A172 (cell line): ENCODE measurements at places on chromosomes 4 and X. TPM values are rescaled to one million over a fixed set of nuclear protein-coding genes. Genes with fewer than 3 reads are reported as not detected.
A peak's percentile ranks its signal among the peaks of the same experiment; 100 is the strongest.

DNA sequence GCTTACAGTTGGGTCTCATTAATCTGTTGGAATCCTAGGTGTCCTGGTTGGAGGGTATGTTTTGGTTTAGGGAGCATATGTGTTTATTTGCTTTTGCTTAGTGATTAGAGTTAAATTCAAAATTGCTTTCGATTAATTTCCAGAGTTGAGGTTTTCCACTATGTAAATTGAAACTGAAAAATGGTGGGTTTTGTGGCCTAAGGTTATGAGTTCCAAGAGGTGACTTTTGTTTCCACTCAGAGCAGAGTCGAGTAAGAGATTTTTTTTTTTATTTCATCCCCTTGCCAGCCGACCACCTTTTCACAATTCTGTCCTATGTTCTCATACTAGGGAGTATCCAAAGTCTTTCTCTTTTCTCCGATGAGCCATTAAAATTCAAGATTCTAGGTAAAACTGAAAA lies 66.9 kb downstream of the GRIA2 start:
- no peak for DNase-seq

DNA sequence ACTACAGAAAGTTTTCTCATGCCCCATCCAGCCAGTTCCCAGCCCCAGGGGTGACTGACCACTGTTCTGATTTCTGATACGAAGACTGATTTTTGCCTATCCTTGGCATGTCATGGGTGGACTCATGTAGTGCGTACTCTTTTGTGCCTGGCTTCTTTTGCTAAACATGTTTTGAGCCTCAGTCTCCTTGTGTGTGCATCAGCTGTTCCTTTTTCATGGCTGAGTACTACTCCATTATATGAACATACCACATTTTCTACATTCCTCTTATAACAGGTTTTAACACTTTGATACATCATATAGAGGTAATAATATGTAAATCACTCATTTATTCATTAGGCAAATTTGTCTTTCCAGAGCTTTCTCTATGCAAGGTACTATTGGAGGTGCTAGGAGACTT lies 126.7 kb downstream of the ANAPC4 start:
- DNase-seq, result no peak

The L1CAM gene
- total RNA-seq, result 77.7 and 94.0 TPM in 2 replicates

GRCh38 chr4:185265942-185266341 lies 56.5 kb downstream of the SNX25 start:
- peak; percentile 71 for DNase-seq

The MSANTD1 gene
- total RNA-seq, result 0.55 TPM in 1 of 2 replicates, not detected in the other

The SPANXC gene
- total RNA-seq, result not detected in 2 replicates

GRCh38 chr4:121164291-121164690 lies at the start of gene TNIP3:
TSS of gene TNIP3 (minus strand) at chr4:121164321. CDS start at chr4:121164125, 196 bp downstream.
- DNase-seq, result peak; percentile 57

DNA sequence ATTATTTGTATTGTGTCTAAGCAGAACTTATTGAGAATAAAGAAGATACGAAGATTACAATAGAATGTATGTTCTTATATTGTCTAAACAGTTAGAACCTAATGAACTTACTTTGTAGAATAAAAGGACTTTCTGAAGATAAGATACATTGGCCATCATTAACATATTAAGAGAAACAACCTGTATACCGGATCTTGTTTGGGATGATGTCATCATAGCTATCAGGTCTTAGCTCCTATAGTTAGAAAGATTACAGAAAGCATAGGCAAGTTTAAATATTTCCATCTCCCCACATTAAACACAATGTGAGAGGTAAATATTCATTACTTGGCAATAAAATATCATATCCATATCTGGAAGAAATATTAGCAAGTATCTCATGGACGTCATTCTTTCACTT lies 282.3 kb downstream of the PACRGL start:
- DNase-seq, result no peak

DNA sequence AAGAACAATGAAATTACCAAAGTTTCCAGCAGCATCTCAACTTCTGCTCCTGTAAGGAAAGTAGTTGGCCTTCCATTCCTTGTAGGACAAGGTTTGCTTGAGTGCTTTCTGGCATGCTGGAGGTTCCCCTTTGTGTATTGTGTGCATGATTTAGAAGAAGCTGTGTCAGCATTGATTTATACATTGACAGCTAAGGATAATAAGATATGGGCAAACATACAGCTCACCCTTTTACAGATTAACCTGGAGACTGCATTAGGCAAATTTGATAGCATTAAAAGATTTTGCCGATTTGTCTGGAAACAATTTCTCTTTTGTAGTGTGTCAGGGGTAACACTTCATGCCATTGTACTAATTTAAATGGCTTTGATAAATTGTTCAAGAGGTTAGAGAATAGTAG lies 221.8 kb upstream of the PACRGL start:
- no peak for DNase-seq

The PF4V1 gene
- not detected in 2 replicates for total RNA-seq

DNA sequence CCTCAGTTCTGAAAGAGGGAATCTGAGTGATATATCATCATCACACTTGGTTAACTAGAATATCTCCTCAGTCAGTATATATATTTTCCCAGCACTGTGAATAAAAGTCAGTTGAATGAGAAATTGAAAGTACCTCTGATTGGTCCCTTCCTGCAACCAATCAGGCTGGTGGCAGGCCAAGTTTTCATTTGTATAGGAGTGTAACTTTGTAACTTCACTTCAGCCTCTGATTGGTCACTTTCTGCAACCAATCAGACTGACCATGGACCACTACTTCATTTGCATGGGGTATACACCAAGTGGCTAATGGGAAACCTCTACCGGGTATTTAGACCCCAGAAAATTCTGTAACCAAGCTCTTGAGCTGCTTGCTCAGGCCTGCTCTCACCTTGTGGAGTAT lies 2.0 kb upstream of the PGK1 start:
- no peak for DNase-seq

DNA sequence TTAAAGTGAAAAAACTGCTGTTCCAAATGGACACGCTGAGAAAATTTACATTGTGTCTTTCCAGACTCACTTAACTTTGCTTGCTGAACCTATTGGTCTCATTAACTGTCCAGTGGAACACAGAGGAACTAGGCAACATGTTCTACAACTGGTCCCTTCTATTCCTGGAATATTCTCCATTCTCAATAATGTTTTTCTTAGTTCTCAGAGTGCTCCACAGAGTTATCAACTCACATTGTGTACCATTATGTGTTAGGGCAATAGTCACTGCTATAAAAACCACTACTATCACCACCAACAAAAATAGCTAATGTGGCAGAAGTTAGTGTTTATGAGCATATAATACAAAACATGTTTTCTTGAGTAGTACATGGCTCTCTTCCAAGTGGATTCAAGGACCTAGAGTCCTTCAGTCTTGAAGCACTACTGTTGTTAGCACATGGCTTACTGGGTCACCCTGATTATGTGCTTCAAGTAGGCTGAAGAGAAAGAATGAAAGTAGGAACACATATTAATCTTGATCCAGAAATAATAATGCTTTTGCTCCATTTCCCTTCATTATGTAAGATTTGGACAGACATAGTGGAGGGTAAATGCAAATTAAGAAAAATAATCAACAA lies 865.3 kb upstream of the HS3ST1 start:
- DNase-seq, result no peak

GRCh38 chrX:77277911-77278310 lies 169.3 kb upstream of the FGF16 start:
- no peak for DNase-seq

The FRYL gene
- 25.8 and 30.0 TPM in 2 replicates for total RNA-seq

DNA sequence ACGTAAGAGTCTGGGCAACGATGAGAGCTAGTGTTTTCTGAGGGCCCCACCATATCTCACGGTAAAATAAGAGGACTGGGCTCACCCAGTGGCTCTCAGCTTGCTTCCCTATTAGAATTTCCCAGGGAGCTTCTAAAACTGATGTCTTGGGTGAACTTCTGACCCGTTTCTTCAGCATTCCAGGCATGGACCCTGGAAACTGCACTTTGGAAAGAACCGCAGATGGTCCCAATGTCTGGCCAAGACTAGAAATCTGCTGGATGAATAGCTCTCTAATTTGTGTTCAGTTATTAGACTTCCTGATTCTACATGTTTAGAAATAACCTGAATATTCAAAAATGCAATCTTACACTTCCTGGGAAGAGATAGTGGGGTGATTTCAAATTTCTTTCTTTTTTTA lies 127.8 kb downstream of the ANOS1 start:
- DNase-seq, result no peak

GRCh38 chr4:69039071-69039470 lies 57.2 kb upstream of the UGT2B7 start:
- no peak for DNase-seq

The GLRA2 gene
- total RNA-seq, result not detected in 2 replicates

GRCh38 chrX:77396781-77397180 lies 50.4 kb upstream of the FGF16 start:
- peak; percentile 2 for DNase-seq

The NAA10 gene
- 210 and 249 TPM in 2 replicates for total RNA-seq

- peak; percentile 18 for DNase-seq
Measured at GRCh38 chr4:68366600-68366999, 16.7 kb upstream of the YTHDC1 start.

The AKAP4 gene
- not detected in 2 replicates for total RNA-seq

GRCh38 chr4:168585168-168586091 lies 88.6 kb downstream of the PALLD start:
- peak; percentile 74 for DNase-seq

The CYSLTR1 gene
- total RNA-seq, result not detected in 2 replicates

- DNase-seq, result peak; percentile 56
Measured at GRCh38 chr4:175531405-175532091, 280.5 kb downstream of the GPM6A start.

GRCh38 chr4:96317891-96318290 lies 478.0 kb downstream of the PDHA2 start:
- no peak for DNase-seq

DNA sequence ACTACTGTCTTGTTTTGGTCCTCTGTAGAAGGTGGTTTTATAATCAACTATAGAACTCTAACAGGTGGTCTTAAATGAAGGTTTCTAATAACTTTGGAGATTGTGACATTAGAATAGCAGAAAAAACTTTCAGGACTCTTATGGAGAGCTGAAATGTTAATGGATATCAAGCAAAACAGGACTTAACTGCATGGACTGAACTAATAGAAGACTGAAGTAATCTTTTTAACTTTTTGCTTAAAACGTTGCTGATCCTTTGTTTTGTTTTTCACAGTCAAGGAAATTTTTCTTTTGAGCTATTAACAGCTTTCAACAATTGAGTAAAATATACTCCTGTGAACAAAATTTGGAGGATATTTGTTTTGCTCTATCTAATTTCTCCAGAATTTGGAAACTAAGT lies 17.2 kb downstream of the NXT2 start:
- no peak for DNase-seq

- peak; percentile 45 for DNase-seq
Measured at GRCh38 chr4:78610546-78611214, 59.1 kb downstream of the ANXA3 start.

DNA sequence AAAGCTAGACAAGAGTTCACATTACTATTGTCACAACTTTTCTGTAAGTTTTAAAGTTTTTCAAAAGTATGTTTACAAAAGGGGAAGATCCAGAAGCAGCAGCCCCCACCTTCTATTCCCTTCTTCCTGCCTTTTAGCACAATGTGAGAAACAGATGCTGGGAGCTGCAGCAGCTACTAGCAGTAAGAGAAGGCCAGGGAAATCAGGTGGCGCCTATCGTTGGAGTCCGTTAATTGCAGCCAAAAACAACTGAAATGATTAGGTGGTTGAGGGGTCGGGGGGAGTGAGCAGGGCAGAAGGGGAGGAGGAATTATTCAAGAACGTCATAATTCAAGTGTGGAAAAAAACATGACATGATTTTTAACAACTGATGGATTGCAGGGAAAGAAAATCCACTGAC lies 27.4 kb downstream of the FRYL start:
- DNase-seq, result no peak

- no peak for DNase-seq
Measured at GRCh38 chr4:41465146-41465761, 72.7 kb upstream of the LIMCH1 start.

DNA sequence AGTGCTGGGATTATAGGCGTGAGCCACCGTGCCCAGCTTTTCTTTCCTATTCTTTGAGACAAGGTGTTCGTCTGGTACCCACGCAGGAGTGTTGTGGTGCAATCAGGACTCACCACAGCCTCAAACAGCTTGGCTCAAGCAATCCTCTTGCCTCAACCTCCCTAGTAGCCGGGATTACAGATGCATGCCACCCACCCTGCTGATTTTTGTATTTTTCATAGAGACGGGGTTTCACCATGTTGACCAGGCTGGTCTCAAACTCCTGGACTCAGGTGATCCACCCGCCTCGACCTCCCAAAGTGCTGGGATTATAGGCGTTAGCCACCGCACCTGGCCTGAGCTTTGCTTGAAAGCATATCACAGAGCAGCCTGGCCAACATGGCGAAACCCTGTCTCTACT lies 1.5 kb upstream of the CRLF2 start:
- DNase-seq, result no peak

- DNase-seq, result no peak
Measured at GRCh38 chrX:131614241-131614640, 70.4 kb downstream of the OR13H1 start.

DNA sequence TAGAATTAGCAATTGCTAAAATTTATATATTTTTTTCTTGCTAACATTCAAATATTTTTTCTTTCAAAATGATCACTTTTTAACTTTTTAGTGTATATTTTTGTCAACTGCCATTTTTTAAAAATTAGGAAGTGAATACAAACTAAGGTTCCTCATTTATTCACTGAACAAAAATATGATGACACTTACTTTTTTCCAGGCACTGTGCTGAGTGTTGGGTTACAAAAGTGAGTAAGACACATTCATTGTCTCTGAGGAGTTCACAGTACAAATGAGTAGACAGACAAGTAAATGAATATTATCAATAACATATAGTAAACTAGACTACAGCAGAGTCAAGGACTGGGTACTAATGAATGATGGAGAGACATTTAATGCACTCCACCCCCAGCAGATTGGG lies 543.5 kb downstream of the PDHA2 start:
- DNase-seq, result no peak

The CAPN6 gene
- total RNA-seq, result 0.19 TPM in 1 of 2 replicates, not detected in the other

GRCh38 chrX:115719171-115719570 lies 158.2 kb downstream of the PLS3 start:
- no peak for DNase-seq

DNA sequence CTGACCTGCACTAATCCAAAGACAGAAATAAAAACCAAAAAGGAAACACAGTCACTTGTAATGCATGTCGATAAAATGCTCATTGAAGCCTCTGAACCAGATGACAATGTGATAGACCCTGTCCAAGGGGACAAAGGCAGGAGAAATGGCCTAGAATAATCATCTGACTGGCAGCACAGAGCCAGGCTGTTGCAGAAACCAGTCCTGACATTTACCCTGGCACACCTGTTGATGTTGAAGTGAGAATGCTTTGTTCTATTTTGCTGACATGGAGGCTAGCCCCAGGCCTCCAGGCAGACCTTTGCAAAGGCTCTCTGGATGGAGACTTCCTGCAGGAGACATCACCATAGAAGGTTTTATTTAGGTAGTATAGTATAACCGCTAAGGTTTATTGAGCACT lies 41.0 kb downstream of the TFDP3 start:
- no peak for DNase-seq

DNA sequence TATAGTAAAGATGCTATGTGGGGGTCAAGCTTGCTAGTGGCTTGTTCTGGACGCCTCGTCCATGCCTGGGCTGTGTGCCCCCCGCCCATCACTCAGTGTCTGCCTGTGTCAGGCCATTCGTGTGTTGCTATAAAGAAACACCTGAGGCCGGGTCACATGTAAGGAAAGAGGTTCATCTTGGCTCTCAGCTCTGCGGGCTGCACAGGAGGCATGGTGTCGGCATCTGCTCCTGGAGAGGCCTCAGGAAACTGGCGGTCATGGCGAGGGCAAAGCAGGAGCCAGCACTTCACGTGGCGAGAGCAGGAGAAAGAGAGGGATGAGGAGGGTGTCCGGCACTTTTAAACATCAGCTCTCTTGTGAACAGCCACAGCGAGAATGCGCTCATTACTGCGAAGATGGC lies 25.2 kb downstream of the PIGG start:
- DNase-seq, result no peak
